GM23248 (cell line): ENCODE measurements at places on chromosomes 7 and 10.

GRCh38 chr10:112984756-112985155 lies 34.7 kb downstream of the TCF7L2 start:
- no peak for DNase-seq

- peak; percentile 81 for DNase-seq
Observed at GRCh38 chr10:48602401-48603135, 2.3 kb downstream of the ARHGAP22 start.

DNA sequence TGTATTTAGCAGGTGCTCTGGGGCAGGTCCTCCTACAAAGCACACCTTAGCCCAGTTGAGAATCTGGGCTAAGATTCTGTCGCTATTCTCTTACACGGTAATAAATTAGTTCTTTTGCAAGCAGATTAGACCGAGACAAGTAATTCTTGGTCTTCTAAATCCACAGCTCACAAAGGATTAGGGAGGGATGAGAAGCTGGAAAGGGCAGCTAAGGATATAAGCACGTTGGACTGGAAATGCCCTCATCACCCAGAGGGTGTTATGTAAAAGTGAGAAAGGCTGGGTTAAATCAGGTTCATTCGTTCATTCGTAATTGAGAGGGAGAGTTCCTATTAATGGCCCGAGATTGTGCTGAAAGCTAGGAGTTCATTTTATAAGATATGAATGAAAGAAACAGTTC lies 41.8 kb downstream of the PFKFB3 start:
- no peak for DNase-seq

GRCh38 chr10:77800738-77801266 lies 125.8 kb downstream of the DLG5 start:
- no peak for DNase-seq

DNA sequence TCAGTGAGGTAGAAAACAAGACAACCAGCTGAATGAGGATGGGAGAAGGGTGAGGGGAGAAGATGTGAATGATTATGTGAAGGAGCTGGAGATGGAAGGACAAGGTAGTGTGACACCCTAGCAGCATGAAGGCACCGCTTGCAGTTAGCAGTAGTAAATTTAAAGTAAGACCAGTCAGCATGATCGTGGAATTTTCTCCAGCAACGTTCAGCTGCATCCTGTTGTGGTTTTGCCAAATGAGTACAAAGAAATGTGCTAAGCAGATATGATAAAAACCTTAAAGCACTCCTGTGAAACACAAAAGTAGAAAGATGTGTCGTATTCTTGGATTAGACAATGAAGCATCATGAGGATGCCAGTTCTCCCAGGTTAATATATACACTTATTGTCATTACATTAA lies 34.1 kb upstream of the IFRD1 start:
- peak; percentile 14 for DNase-seq

DNA sequence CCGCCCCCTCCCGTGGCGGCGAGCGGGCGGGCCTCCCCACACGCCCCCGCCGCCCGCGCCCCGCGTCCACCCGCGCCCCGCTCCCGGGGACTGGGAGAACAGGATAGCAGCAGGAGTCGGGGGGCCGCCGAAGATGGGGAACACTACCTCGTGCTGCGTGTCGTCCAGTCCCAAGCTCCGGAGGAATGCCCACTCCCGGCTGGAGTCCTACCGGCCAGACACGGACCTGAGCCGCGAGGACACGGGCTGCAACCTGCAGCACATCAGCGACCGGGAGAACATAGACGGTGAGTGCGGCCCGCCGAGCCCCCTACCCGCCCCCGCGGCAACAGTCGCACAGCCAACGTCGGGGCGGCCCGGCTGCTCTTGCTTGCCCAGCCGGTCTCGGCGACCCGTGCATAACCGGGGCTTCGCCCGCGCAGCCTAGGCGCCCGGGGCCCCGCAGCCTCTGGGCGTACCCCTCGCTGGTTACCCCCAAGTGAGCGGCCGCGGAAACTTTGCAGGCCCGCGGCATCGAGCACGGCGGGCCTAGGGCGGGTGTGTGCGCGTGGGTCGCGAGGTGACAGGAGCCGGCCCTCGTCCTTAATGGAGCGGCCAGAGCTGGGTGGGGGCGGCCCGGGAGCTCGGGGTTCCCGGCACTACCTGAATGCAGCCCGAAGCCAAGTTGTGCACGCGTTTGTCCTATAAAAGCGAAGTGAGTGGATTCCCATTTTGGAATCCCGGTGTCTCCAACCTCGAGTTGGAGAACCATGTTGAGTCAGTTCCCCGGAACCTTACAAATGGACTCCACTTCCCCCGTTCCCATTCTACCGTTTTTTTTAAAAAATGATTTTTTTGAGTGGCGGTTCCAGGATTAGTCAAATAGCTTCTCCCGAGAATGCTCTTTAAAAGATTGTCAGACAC lies 863 bp downstream of the CCNY start:
- peak; percentile 68 for DNase-seq

- no peak for DNase-seq
Observed at GRCh38 chr7:128404143-128404681, 5.6 kb downstream of the IMPDH1 start.

DNA sequence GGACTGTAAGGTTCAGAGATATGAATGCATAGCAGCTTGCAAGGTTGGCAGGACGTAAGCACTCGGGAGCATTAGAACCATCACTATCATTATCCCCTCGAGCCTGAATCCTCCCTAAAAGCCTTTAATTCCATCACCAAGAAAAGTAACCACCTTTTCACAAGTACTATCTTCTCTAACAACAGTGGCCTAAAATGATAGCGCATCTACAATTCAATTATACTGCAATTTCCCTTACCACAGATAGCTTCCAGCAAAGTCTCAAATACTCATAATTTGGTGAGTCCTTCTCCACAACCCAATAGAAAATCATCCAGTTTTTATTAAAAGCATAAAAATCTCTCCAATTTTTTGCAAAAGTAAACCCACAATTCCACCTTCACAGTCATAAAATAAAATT lies 42.0 kb downstream of the COL1A2 start:
- no peak for DNase-seq

GRCh38 chr10:62559481-62560200 lies 185.5 kb downstream of the ZNF365 start:
- peak; percentile 48 for DNase-seq

- DNase-seq = no peak
Observed at GRCh38 chr7:117637937-117638336, 158.1 kb downstream of the CFTR start.

DNA sequence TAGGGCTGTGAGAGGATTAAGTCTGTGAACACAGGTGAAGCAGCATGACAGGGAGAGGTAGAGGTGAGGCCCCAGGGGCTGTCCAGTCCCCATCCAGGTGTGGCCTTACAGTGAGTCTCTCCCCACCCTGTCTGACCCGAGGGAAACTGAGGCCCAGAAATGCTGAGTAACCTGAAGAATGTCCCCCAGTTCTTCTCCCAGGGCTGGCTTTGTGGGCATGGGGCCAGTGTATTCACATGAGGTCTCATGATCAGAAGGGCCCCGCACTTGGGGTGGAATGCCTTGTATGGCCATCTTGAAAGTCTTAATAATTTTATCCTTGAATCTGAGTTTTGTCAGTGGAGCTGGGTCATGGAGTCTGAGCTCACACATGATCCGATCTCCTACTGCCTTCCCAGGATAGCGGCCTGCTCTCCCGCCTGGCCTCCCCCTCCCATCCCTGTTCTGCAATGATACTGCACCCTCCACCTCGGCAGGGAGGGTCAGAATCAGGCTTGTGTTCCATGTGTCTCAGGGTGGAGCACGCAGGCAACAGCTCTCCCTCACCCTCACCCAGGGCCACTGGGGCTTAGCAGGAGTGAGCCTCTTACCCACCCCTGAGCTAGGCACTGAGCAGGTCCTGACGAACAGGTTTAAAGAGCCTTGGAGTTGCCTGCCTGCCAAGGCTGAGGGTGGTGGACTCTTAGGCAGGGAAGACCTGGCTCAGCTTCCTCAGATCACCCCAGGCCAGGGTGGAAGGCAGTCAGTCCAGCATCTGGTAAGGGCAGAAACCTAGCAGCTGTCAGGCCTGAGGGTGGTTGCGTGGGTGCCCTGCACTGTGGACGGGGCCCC lies 41.4 kb upstream of the NPFFR1 start:
- DNase-seq = no peak

GRCh38 chr10:125409756-125410155 lies 249.4 kb upstream of the CTBP2 start:
- no peak for DNase-seq

GRCh38 chr10:80503584-80504157 lies 34.0 kb upstream of the SH2D4B start:
- DNase-seq = no peak

- DNase-seq = no peak
Observed at GRCh38 chr10:34374356-34375045, 440.6 kb downstream of the PARD3 start.

GRCh38 chr7:66313886-66314568 lies 108.9 kb downstream of the TPST1 start:
- DNase-seq = no peak

DNA sequence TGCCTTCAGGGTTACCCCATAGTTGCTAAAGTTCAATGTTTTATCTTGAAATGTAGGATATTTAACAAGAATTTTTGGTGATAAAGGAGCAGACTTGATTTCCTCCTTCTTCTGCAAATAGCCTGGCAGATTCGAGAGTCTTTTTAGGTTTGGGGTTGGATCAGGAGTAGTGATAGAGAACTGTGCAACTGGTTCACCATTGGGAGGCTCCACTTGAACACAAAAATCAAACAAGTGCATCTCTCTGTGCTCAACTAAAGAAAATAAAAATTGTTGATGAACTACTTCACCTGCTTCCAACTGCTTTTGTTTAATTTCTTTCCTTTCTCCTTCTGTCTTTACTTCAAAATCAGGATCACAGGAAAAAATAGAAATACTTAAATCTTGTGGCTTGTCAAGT lies 58.5 kb downstream of the MACC1 start:
- DNase-seq = peak; percentile 17

- DNase-seq = no peak
Observed at GRCh38 chr7:151780631-151781030, 96.3 kb downstream of the PRKAG2 start.

DNA sequence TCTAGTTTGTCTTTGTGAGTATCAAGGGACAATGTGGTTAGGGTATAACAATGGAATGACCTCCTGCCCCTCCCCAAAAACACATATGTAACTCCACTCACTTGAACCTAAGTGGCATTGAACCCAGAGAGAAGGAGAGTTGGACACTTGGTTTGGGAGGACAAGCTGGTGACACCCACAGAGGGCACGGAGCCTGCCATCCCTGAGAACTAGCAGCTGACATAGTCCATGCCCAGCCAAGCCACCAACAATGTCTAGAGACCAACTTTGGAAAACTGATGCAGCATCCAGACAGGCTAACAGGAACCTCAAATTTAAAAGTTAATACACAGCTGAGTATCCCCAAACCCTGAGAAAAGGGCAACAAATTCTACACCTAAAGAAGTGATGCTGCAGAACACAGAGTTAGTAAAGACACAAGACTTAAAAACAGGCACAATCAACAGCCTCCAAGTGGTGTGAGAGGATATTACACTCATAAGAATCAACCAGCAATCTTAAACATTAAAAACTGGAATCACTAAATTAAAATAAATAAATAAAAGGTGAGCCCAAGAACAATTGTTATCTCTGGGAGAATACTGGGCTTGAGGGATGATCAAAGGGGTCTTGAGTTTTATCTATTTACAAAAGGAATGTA lies 27.2 kb downstream of the NUDCD3 start:
- DNase-seq = peak; percentile 32

- DNase-seq = no peak
Observed at GRCh38 chr10:87703771-87704170, 44.1 kb downstream of the PAPSS2 start.

- DNase-seq = no peak
Observed at GRCh38 chr7:3143869-3144775, 100.5 kb upstream of the CARD11 start.

DNA sequence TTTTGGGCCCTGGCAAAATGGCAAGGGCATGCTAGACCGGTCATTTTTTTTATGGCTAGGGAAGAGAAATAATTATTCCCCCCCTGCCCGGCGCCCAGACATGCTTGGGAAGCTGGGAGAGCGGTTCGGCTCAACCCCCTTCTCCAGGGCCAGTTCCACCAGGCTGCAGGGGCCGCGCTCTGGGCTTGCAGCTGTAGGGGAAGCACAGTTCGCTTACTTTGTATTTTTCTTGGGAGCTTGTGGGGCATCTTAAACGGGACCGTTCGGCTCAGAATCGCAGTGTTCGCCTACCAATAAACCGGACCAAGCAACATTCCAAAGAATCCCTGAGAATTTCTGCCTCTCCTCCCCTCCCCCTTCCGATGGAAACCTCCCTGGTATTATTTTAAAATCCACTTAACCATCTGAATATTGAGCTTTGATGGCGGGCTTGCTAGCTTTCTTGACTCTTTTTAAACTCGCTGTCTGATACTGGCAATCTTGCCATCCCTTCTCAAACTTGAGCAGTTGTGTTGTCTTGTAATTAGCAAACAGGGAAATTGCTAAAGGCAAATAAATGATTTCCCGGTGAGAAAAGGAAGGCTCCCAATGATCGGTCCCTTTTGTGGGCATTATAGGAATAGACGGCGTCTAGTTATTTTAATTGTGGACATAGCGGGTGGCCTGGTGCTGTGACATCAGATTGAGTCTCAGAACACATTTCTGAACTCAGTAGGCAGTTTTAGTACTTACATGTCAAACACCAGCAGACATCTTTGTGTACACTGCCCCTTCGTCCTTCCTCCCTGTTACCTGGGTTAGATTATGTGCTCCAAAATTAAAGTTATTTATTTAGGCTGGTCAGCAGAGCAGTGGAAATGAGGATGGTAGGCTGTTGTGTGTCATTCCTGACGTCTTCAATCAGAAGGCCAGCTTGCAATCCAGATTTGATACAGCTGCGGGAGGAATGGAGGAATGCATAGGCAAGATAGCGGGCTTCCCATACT lies 3.4 kb downstream of the TCF7L2 start:
- DNase-seq = peak; percentile 69

GRCh38 chr7:77265666-77266065 lies 66.0 kb upstream of the FGL2 start:
- no peak for DNase-seq

DNA sequence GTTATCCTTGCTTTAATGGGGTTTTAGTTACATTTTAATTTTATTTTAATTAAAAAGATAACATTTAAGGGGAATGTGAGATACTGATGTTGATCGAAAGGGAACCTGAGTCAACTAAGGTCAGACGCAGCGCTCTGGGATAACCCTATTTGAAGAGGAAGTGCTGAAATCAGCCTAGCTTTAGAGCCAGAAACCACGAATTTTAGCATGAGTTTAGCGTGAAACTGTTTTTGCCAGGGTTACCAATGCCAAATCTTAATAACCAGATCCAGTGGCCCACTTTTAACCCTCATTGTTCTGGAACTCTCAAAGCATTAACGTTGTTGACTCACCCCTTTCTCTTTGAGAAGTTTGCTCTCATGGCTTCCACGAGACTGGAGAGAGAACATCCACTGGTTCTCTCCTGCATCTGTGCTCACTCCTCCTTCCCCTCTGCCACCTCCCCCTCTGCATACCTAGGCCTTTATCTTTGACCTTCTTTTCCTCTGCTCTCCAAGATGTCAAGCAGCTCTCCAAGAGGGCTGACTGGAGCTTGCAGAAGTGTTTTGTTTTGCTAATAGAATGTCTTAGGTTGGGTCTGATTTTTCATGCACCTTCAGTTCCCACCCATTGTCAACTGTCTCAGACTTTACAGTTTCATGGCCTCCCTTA lies 198.3 kb upstream of the CELF2 start:
- DNase-seq = peak; percentile 28
